ENCODE measurements at places on chromosomes 3 and 15. TPM values are rescaled to one million over a fixed set of nuclear protein-coding genes. Genes with fewer than 3 reads are reported as not detected.

DNA sequence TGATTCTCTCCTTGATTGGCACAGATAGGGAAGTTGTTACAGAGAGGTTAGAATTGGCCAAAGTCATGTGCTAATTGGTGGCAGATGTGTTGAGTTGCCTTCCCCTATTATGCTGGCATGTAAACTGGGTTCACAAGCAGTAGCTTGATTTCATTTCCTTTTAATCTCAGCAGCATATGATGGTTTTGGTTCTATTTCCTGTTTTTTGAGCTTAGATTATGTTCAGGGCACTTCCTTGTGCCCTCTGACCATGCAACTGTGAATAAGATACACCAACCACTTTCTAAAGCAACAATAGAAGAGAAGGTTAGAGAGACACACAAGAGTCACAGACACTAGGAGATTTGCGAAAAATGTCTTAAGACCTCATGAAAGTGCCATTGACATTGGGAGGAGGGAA, 16.5 kb downstream of the HPS3 start:
- no peak for DNase-seq

GRCh38 chr3:11906407-11906806, 59.7 kb upstream of the TAMM41 start:
- no peak for DNase-seq

DNA sequence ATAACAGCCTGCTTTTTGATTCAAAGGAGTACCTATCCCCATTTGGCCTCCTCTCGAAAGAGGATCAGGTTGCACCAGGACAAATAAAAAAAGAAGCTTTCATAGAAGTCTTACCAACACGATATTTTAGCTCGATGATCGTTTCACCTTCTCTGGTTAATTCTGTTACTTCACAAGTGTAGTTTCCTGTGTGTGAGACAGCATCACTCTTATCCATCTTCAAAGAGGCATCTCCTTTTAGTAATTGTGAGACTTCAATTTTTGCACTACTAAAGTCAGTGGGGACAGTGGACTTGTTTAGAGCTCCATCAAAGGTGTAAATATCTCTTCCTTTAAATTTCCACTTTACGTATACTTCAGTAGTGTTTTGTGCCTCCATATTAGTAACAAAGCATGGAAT, 11.0 kb downstream of the CD47 start:
- no peak for DNase-seq

GRCh38 chr3:18937574-18937973, 210.7 kb upstream of the KCNH8 start:
- no peak for DNase-seq

DNA sequence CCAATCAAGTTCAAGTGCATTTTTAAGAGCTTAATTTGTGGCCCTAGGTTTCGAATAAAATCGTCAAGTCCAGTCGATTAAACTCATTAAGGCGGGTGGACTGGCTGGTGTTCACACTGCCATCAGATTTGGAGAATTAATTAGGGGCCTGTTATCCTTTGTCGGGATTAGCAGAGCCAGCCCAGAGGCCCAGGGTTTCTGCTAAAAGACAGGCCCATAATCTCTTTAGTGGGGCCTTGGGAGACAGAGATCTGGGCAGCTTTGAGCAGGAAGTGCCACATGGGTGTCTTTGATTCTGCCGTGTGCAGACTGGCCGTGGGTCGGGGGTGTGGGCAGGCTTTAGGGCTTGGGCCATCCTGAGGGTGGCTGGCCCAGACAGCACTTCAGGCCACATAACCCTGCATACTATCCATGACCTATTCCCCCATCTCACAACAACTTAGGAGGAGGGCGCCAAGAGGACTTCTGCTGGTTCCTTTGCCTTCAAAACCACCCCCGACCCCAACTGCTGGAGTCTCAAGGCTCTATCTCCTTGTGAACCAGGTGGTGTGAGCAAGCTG, 94.7 kb downstream of the PLXNA1 start:
- DNase-seq, result no peak

- no peak for DNase-seq
Measured at GRCh38 chr3:173708191-173708590, 310.6 kb downstream of the NLGN1 start.

GRCh38 chr3:143412084-143412483, 292.5 kb downstream of the CHST2 start:
- DNase-seq, result no peak

TUSC7 gene
- not detected for total RNA-seq

GOLGA8O gene
- not detected for total RNA-seq

Measured in SK-MEL-5 (cell line).